ENCODE measurements at places on chromosomes 16 and 17.
A peak's percentile ranks its signal among the peaks of the same experiment; 100 is the strongest.

DNA sequence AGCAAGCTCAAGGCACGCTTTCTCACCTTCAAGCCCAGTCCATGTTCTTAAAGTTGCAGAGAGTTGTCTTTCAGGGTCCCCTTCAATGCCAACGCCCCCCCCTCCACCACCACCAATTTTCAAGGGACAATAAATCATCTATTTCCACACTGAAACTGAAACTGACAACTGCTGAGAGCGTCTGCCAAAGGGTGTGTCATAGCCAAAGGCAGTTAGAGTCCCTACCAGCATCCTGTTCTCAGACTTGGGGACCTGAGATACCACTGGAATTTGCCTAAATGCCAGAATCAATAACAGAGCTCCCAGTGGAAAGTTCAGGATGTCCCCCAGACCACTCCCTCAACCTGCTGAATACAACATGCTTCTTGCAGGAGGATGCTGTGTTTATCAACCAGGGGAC is 133.2 kb upstream of the SOX9 start:
- DNase-seq: no peak

DNA sequence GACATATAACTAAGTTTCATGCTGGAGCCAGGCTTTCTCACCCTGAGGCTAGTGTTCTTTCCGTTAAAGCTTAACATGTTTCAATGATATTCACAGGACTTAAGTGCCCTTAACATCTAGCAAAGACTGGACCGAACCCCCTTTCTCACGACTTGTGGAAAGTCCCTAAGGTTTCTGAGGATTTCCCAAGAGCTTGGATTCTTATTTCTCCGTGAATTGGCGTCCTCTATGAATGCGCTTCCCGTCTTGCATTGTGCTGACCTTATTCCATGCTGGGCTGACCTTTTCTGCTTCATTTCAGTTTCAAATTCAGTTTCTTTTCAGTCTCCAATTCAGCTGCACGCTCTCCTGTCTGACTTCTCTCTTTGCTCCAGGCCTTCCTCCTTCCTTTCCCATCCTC is 206.4 kb downstream of the HS3ST3A1 start:
- DNase-seq: no peak

DNA sequence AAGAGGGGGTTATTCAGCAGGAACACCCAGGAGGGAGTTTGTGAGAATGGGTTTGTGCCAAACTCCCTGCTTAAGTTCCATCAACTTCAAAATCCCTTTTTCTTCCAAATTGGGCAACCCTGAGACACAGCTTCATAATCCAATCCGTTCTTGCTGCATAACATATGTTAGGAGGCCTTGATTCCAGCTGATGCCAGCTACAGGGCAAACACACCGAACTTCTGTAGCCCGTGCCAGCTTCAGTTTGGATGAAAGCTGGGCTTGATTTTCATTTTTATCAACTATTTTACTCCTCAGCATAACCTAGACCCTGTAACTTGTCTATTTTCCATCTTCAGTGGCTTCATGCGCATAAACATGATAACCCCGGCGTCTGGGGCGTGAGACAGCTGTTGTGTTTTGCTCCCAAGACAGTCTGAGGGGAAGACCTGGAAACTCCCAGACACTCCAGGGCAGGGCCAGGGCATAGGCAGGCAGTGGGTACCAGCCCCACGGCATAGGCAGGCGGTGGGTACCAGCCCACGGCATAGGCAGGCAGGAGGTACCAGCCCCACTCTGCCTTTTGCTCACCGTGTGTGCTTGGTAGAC is 220.4 kb downstream of the C16orf95 start:
- DNase-seq: no peak

DNA sequence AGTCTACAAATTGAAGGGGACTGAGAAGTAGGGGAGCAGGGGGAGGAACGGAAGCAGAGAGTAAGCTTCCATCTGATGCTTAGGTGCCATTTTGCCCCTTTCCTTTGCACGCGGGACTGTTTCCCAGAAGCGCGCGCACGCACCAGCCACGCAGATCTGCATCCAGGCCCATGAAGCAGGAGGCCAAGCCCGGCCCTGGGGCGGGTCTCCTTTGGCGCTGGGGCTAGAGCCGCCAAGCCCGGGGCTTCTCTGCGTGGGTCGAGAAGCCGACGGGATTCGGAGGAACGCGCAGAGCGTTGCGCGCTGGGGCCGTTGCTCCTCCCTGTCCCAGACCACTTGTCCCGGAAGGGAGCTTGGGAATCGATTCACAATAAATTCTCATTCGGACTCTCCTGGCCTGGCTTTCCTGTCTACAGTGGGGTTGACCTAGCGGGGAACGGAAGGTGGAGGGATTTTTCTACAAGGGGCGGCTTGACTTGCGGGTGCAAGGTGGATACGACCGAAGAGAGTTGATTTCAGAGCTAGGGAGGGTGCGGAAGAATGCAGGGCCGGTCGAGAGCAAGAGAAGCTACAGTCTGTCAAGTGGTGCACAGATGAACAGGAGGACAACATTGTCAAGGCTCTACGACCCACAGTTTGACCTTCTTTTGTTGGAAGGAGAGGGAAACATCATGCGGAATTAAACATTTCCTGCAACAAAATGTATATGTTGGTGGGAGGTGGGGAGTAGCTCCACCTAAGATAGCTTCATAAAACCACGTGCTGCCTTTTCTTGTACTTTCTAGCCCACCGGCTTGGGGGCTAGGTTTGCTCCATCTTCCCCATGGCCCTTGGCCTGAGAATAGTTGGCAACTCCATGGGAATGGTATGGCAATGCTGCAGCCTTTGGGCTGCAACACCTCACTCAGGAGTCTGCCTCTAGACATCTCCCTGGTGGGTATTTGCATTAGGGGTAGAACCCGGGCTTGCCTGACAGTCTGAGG is 4.5 kb downstream of the HOXB9 start:
- DNase-seq: no peak

DNA sequence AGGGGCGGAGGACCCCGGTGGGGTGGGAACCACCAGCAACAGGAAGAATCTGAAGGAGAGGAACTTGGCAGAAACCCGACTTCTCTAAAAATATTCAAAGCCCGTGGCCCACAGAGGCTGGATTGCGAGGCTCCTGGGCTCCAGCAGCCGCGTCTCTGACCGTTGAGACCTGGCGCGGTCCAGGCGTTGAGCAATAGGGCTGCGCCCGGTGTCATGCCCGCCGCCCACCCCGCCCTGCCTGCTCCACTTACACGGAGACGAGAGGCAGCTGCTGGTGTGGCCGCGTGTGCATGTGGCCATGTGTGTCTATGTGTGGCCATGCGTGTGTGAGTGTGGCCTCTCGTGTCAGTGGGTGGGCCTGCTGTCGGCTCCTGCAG is 83.6 kb downstream of the IRF8 start:
- DNase-seq: peak; percentile 38

All from globus pallidus (tissue), 1 donor.